ENCODE measurements at places on chromosomes 11 and 22.
A peak's percentile ranks its signal among the peaks of the same experiment; 100 is the strongest.

DNA sequence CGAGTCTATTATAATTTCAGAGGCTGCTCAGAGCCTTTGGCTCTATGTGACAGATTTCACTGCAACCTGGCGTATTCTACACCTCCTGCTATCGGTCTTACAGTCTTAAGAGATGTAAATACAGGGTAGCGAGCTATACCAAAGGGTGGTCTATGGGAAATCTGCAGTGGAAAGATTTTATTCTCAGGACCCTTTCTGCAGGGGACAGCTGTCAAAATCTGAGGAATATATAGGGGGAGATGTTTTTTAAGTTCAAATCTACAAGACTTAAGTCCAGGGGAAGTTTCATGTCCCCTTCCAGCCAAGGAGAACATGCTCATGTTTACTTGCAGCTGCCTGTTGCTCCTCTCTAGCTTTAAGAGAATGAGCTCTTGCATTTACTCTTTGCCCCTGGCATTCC lies 62.7 kb downstream of the MICAL2 start:
- no peak for DNase-seq

GRCh38 chr11:111082664-111083063 lies 162.9 kb upstream of the POU2AF2 start:
- DNase-seq = no peak

DNA sequence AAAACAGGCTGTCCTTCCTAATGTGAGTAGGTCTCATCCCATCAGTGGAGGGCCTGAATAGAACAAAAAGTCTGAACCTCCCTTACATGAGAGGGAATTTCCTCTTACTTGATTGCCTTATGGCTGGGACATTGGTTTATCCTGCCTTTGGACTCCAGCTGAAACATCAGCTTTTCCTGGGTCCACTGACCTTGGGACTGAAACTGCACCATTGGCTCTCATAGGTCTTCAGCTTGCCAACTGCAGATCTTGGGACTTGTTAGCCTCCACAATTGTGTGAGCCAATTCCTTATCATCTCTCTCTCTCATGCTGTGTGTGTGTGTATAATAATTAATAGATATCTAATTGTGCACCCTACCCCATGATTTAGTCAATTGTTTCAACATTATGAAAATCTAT lies 375.3 kb upstream of the DDI1 start:
- no peak for DNase-seq

GRCh38 chr11:76318744-76319384 lies 62.1 kb downstream of the THAP12 start:
- DNase-seq = peak; percentile 55

DNA sequence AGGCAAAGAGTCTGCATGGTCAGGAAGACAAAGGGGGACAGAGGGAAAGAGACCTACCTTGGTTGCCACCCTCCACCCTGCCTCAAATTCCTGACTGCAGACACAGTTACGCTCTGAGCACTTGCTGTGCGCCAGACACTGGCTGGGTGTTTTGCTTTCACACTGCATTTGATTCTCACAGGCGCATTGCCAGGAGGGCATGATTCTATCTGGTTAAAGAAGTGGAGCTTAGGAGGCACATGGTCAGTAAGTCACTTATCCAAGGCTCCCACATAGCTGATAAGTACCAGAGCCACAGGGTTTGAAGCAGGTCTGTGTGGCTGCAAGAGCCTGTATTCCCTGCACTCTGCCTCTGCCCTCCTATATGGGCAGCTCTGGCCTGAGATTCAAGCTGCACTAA lies 103.9 kb downstream of the TIMP3 start:
- DNase-seq = no peak

DNA sequence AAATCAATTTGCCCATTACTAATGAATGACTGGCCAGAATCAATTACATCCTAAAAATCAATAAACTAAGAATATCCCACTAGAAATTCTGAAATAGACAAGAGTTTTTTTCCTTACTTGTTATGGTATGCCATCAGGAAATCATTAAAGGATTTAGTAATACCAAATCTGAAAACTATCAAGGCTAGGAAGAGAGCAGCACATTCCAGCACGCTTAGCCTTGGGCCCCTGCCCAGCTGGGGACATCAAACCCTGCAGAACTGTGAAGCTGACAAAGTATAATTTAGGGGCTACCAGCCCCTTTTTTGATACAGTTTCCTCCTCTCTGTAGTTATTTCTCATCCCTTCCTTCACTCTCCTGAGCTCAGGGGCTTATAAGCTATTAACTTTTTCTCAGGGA lies 247.8 kb upstream of the ZC3H12C start:
- no peak for DNase-seq

GRCh38 chr22:17751596-17751995 lies 22.7 kb downstream of the BID start:
- no peak for DNase-seq

DNA sequence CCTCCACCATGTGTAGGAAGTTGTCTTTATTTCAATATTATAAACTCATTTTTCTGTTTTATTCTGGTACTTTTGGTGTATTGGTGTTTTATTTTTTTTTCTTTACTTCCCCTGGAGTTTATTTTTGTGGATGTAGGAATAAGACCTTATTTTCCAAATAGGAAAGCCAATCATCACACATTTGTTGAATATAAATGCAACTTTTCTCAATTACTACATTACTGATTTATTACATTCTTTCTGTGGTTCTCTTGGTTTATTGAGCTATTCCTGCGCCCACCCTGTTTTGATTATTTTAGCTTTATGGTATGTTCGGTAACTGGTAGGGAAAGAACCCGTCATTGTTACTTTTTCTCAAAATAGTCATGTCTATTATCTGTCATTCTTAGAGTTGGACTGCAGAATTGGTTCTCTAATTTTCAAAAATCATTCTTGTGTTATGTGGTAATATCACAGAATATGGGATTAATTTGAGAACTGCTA lies 3.6 kb downstream of the IGLL5 start:
- no peak for DNase-seq

GRCh38 chr11:96085319-96085930 lies 161.5 kb upstream of the MTMR2 start:
- no peak for DNase-seq

DNA sequence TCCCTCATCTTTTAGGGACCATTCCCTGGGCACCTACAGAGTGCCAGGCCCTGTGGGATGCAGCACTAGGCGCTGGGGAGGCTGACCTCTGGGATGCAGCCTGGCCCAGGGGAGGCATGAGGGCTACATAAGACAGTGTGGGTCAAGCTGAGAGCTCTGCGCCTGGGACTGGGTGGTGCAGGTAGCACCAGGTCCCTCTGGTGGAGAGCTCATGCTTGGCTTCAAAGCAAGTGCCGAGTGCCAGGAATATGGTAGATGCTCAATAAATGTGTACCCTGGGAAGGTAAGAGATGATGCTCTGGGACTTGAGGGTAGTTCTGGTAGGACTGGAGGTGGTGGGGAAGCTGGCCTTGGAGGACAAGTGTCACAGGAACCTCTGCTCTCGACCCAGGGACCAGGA lies 2.0 kb upstream of the MPPED1 start:
- DNase-seq = no peak

DNA sequence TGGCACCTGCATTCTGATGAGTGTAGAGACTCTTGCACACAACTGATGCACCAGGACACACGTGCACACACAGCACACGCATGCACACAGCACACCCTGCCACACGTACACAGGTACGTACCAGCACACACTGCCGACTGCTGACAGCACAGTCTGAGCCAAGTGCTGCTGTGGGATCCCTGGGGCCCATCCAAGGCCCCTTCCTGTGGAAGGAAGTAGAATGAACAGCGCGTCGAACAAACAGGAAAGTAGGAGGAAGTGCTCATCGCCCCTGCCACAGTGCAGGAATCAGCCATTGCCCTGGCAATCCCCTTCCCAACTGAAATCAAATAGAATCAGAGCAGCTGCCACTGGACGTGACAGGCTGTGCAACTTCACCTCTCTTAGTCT lies 57.9 kb downstream of the CD82 start:
- no peak for DNase-seq

- no peak for DNase-seq
Observed at GRCh38 chr11:92383430-92383829, 158.8 kb downstream of the FAT3 start.

GRCh38 chr11:57566905-57567514 lies 462 bp downstream of the UBE2L6 start:
- no peak for DNase-seq

GRCh38 chr11:22666688-22667439 lies 453 bp downstream of the GAS2 start:
- DNase-seq = peak; percentile 2

- DNase-seq = no peak
Observed at GRCh38 chr11:61769169-61769920, 16.9 kb downstream of the MYRF start.

GRCh38 chr11:108863528-108863927 lies 198.7 kb downstream of the DDX10 start:
- no peak for DNase-seq

DNA sequence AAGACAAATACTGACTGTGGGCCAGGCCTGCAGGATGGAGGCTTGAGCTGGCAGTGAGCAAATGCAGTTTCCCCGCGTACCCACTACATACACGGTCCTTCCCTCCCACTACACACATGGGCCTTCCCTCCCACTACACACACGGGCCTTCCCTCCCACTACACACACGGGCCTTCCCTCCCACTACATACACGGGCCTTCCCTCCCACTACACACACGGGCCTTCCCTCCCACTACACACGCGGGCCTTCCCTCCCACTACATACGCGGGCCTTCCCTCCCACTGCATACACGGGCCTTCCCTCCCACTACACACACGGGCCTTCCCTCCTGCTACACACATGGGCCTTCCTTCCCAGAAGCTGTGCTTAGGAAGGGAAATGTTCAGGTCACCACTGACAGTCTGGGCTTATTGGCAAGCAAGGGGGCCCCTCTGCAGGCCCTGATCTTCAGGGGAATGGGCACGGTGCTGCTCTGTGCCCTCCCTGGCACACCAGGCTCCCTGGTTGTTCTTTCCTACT lies 10.8 kb downstream of the DNAL4 start:
- DNase-seq = no peak

DNA sequence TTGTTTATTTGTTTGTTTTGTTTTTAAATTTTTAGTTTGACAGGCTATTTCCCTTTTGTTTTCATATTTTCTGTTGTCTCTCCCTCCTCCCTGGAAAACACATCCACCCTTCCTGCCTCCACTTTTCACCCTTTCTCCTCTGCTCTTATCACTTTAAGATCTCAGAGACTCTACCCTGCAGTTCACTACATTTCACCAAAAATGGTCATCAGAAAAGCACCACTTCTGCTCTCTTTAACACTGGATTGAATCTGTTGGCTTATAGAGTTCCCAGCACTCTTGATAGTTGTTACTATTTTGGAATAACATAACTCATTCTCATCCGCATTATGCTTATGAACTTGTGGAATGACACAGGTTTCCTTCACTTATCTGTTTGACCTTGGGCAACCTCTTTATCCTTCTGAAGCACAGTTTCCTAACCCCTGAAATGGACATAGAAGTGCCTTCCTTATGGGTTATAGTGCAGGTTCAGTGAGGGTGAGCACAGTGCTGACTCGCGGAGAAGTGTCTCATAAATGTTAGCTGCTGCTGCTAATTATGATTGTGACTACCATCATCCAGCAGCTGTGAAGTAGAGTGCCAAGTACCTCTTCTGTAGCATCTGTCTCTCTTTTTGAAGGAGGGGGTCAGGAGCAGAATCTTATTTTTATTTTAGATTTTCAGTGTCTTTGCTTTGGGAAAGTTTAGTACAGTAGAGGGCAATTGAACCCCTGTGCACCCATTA lies 15.0 kb downstream of the TEAD1 start:
- no peak for DNase-seq

DNA sequence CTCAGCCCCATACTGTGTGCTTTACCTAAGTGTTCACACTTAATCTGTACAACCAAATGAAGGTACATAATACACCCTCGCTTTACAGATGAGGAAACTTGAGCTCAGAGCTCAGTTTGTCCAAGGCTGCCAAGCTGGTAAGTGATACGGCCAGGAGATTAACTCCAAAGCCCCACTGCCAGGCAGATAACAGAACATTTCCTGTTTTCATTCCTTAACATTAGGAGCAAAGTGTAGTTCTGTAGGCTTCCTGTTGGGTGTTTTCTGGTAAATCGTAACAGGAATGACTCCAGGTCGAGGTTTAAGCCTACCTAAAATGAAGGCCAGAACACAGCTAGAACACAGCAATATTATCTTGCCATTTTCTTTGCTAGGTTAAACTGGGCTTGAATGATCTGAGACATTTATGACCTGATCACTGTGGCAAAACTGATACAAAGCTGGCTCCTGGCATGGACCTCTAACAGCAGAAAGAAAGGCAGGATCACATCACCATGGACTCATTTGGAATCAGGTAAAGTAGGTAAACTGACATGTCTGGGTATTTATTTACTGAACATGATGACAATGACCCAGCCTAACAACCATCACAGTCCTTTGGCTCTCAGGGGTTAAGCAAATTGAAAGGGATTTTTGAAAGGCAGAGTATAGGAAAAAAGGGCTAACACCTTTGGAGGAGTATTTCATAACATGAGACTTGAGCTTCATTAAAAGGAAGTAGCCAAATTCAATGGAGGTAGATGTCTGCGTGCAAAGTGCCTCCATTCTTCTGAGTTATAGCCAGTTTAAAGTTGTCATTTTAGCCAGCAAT lies 3.9 kb upstream of the NUP50 start:
- DNase-seq = no peak

DNA sequence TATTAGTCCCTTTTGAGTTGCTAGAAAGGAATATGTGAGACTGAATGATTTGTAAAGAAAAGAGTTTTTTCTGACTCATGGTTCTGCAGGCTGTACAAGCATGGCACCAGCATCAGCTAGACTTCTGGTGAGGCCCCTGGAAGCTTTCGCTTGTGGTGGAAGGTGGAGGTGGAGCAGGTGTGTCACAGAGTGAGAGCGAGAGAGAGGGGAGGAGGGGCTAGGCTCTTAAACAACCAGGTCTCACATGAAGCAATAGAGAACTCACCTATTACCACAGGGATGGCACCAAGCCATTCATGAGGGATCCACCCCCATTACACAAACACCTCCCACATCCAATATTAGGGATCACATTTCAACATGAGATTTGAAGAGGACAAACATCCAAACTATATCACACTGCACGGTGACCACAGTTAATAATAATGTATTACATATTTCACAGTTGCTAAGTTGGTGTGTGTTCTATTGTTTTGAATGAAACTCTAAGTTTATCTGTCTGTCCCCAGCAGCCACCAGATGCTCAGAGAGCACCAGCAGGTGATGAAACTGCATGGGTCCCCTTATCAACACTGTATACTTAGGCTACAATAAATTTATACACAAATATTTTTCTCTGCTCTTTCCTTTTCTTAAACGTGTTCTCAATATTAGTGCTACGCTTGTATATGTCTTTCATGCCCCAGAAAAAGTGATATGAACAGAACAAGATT lies 14.1 kb downstream of the ZFP91 start:
- no peak for DNase-seq

DNA sequence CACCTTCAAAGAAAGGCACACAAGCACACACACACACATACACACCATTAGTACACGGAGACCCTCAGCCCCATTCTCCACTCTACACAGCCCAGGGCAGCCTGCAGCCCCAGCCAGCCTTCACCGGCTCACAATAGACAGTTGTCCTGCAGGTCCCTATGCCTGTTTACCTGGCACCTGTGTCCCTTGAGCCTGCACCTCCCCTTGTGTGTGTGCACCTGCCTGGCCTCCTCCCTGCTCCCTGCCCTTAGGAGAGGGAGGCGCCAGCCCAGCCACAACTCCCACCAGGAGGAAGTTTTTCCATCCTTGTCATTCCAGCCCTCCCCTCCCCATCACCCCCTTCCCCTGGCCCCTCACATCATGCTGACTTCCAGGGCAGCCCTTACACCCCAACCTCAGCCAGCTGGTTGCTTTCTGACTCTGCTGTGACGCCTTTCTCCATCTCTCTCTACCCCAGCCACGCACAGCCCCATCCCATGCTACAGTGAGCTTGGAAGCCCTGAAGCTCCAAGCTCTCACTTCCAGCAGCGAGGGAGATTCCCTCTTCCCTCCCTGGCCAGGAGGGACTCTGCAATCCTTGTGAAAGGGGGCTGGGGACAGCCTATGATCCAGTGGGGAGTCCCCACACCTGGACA lies 4.4 kb downstream of the AHNAK start:
- no peak for DNase-seq

All from stimulated activated CD4-positive, alpha-beta T cell treated with anti-CD3 and anti-CD28 coated beads, Interleukin-15, amount 100 ng/mL, for 48 hours (primary cell).